ENCODE measurements at places on chromosomes 7 and 10.

- DNase-seq = peak; percentile 70
Observed at GRCh38 chr10:12707461-12708185, 293.9 kb downstream of the CCDC3 start.

DNA sequence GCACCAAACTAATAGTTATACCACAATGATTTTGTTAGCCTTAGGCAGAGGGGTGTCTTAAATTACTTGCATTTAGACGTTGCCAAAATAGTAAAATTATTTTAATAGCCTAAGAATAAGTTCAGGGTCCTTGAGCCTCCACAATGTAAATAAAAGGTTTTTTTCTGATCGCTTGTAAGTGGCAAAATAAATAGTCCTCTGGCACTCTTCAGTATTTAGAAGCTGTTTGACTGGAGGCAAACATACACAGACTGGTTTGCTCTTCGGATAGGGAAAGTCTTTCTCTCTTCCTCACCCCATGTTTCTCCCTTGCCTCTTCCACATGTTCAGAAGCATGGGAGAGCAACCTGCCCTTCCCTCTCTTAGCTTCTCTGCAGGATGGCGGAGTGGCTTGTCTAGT, 49.5 kb upstream of the FAM180A start:
- DNase-seq = no peak

DNA sequence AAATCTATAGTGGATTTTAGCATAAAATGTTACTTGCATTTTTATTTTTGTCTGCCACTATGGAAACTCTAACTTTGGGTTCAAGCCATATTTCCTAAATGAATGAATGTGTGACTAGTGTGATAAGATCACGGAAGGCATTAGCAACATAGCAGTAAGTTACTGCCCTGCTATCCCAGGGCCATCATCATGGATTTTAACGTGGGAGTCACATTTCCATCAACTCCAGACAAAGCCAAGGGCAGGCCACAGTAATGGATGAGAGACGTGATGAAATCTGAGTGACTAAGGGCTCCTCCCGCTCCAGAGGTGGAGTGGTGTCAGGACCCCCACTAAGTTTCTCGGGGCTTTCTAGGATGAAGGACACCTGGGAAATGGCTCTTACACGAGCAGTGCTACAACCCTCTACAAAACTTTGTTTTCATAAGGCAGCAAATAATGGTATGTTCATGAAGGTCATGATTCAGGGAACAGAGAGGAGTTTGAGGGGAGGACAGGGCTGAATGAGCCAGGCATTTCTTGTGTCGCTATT, 34.3 kb downstream of the C10orf120 start:
- DNase-seq = no peak

- DNase-seq = no peak
Observed at GRCh38 chr7:124792696-124793095, 27.1 kb upstream of the GPR37 start.

GRCh38 chr10:98125940-98126631, 8.4 kb upstream of the R3HCC1L start:
- peak; percentile 12 for DNase-seq

DNA sequence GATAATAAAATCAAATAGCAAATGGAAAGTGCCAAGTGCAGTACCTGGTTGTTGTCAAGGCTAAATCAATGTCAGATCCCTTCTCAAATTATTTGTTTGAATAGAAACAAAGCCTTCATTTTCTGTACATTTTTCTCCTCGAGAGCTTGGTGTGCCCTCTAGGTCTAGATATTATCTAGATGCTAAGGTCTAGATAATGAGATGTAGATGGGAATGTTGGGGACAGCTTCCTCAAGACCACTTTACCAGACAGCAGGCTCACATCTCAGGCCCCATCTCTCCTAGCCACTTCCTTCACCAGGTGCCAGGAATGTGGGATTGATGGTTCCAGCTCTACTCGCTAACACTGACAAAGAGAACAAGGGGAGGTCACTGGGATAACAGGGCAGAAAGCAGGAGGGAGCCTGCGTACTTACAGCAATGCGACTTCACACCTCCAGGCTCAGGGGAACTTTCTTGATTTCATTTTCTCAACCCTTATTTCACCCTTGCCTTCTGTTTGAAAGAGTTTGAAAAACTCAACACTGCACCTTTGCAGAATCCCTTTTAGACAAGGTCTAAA, 451.4 kb upstream of the VSTM2A start:
- DNase-seq = no peak

DNA sequence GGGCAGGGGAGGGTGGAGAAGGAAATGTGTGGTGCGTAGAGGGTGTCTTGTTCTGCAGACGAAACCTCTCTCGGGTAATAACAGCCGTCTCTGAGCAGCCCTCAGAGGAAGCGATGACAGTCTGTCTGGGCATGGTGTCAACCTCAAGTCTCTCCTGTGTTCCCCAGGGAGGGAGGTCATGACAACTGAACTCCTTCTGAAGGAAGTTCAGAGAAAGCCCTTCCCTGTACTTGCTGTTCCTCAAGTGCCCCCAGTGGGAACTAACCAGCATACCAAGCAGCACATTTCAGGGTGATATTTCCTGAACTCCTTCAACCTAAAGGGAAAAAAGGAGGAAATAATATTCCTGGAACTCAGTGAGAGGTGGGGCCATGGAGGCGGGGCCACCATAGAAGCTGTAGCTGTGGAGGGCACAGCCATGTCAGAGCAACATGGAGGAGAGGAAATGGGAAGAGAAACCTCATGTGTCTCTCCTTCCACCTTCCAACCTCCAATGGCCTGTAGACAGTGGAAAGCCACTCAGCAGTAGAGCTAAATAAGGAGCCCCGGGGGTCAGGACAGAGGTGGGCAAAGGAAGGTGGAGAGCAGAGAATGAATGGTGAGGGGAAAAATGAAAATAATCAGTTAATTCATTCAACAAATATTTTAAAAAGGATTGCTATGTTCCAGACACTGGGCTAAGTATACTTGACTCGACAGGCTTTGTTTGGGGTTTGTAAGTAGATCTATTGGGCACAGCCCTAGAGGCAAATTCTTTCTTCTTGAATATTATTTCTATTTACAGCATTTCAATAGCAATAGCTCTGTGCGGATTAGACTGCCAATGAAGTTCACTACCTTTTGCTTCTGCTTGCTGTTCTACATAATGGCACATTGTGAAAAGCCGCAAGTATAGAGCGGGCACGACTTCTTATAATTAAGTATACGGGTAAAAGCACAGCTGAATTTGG, 61.0 kb upstream of the AOAH start:
- DNase-seq = peak; percentile 3

- no peak for DNase-seq
Observed at GRCh38 chr10:3131098-3131497, 41.5 kb downstream of the PITRM1 start.

- no peak for DNase-seq
Observed at GRCh38 chr10:132455986-132456847, 59.2 kb downstream of the PWWP2B start.

- no peak for DNase-seq
Observed at GRCh38 chr10:129107525-129107924, 359.5 kb upstream of the MGMT start.

GRCh38 chr10:130416334-130417150, 280.4 kb downstream of the GLRX3 start:
- DNase-seq = no peak

DNA sequence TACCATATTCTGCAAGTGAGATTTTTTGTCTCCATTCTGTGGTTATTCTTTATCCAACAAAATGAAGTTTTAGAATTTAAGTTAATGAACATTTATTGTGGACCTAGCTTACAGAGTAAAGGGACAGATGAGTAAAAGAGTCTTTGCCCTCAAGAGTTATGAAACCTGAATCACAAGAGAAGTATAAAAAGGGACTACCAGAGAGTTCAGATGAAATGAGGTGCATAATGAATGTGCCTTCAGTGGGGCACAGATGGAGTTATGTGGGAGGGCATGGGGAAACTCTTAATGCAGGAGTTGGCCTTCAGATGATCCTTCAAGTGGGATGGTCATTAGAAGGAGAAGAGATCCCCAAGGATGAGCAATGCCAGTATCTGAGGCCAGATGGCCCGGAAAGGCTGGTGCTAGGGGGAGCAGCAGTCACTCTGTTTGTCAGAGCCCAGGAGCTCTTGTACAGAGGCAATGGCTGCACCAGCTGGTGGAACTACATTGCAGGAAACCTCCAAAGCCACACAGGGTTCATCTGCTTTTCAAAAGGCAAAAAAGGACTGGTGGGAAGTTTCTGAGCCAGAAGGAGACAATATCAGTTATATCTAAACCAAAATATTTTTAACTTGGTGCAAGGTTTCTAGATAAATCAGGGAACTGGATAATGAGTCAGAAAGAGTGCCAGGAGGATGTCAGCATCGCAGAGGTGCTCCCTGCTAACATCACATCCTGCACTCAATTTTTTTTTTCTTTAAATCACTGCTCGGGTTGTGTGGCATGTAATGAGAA, 162.0 kb downstream of the KLF6 start:
- DNase-seq = no peak

DNA sequence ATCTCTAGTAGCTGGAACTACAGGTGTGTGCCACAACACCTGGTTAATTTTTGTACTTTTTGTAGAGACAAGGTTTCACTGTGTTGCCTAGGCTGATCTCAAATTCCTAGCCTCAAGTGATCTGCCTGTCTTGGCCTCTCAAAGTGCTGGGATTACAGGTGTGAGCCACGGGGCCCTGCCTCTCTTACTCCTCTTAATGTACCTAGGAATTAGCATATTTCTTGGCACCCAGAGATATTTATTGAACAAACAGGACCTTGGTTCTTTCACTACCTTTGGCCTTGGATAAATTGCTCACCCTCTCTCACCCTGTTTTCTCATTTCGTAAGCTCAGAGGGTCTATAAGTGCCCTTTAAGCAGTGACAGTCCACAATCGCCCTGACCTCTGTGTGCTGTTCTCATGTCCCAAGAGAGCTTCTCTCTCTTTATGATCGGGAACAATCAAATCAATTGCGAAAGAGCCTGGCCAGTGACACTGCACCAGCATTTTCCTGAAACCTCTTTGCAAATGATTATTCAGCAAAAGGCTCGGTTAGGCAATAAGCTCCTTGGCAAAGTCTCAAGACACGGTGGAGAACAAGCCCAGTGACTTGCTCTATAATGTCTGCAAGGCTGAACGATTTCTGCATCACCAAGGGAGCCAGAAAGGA, 117.7 kb downstream of the APBB1IP start:
- DNase-seq = peak; percentile 57

GRCh38 chr10:100984672-100985177, 2.6 kb downstream of the MRPL43 start:
- DNase-seq = no peak

- DNase-seq = no peak
Observed at GRCh38 chr7:148865283-148865682, 18.8 kb downstream of the EZH2 start.

DNA sequence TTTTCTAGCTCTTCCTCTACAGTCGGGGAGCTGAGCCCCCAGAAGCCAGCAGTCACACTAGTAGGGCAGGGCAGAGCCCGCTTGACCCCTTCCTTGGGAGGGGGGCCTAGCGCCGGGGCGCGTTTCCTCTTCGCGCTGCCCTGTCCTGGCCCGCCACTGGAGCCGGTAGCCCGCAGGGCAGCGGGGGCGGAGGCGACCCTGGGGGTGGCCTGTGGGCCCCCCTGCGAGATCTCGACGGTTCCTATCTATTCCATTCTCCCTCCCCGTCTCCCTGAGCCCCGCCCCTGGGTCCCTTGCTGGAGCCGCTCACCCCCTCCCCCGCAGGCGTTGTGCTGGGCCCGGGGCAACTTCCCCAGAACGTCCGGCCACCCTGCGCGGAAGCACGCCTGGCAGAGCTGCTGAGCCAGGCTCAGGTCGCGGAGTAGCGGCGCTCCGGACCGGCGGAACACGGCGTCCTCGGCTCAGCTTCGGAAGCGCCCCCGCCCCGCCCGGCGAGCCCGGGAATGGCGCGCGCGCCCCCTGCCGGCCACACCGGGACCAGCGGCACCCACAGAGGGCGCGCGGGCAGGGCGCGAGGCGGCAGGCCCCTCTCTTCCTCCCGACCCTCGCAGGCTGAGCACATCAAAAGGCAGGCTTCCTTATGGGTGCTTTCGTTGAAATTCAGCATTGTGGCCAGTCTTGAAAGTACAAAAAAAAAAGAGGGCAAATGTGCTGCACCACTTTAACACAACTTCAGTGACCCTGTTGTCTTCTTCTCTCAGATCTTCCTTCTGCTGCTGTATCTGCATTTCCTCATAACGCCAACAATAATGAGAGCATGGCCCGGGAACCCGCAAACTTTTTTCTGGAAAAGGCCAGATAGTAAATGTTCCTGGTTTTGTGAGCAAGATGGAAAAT, 327.6 kb downstream of the TNS3 start:
- peak; percentile 21 for DNase-seq
